Activated CD8-positive, alpha-beta T cell treated with anti-CD3 and anti-CD28 coated beads, Interleukin-2, amount 10 ng/mL, durations not matched to agents 7 days and 5 days (primary cell): ENCODE measurements at places on chromosomes 4 and X. TPM values are rescaled to one million over a fixed set of nuclear protein-coding genes. Genes with fewer than 3 reads are reported as not detected.

The NPY2R gene
- not detected for total RNA-seq

The CLGN gene
- 0.13 TPM for total RNA-seq

GRCh38 chr4:170652571-170652970, 562.8 kb upstream of the AADAT start:
- DNase-seq, result no peak
- no peak overlapping the region for H3K4me3 ChIP-seq
- no peaks in the 10 kb centered on the region for H3K4me1 ChIP-seq
- H3K36me3 ChIP-seq, result no peaks in the 10 kb centered on the region
- H3K27ac ChIP-seq, result no peak overlapping the region

The TREX2 gene
- 3.8 TPM for total RNA-seq

GRCh38 chrX:71227370-71228062, 4.5 kb downstream of the GJB1 start:
- H3K4me3 ChIP-seq, result no peak overlapping the region
- no peak overlapping the region for H3K27ac ChIP-seq
- no peaks in the 10 kb centered on the region for H3K4me1 ChIP-seq
- H3K27me3 ChIP-seq, result no peaks in the 10 kb centered on the region

DNA sequence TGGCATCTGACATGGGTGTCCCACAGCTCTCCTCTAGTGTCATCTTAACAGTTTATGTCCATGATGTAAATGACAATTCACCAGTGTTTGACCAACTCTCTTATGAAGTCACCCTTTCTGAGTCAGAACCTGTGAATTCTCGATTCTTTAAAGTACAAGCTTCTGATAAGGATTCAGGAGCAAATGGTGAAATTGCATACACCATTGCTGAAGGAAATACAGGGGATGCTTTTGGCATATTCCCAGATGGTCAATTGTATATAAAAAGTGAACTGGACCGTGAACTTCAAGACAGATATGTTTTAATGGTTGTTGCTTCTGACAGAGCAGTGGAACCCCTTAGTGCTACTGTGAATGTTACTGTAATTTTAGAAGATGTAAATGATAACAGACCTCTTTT, 4.6 kb downstream of the FAT4 start:
- no peak overlapping the region for H3K27ac ChIP-seq
- H3K4me3 ChIP-seq, result no peak overlapping the region
- H3K4me1 ChIP-seq, result peaks cover 22% of the 10 kb centered on the region
- H3K27me3 ChIP-seq, result peaks cover 35% of the 10 kb centered on the region

GRCh38 chr4:177574446-177574845, 132.2 kb upstream of the AGA start:
- no peak overlapping the region for H3K27ac ChIP-seq
- no peak overlapping the region for H3K4me3 ChIP-seq
- DNase-seq, result no peak
- H3K4me1 ChIP-seq, result no peaks in the 10 kb centered on the region
- H3K27me3 ChIP-seq, result no peaks in the 10 kb centered on the region

GRCh38 chr4:924107-925096, 7.7 kb downstream of the GAK start:
- peaks cover 58% of the 10 kb centered on the region for H3K4me1 ChIP-seq
- DNase-seq, result no peak
- H3K4me3 ChIP-seq, result no peak overlapping the region
- H3K27ac ChIP-seq, result peak overlapping the region; percentile 51
- H3K27me3 ChIP-seq, result no peaks in the 10 kb centered on the region
- H3K36me3 ChIP-seq, result peaks cover 43% of the 10 kb centered on the region

- H3K27me3 ChIP-seq, result no peaks in the 10 kb centered on the region
- peak overlapping the region; percentile 86 for H3K4me3 ChIP-seq
- H3K27ac ChIP-seq, result peak overlapping the region; percentile 32
- DNase-seq, result no peak
Measured at GRCh38 chr4:26858947-26859401, 1.7 kb upstream of the STIM2 start.

DNA sequence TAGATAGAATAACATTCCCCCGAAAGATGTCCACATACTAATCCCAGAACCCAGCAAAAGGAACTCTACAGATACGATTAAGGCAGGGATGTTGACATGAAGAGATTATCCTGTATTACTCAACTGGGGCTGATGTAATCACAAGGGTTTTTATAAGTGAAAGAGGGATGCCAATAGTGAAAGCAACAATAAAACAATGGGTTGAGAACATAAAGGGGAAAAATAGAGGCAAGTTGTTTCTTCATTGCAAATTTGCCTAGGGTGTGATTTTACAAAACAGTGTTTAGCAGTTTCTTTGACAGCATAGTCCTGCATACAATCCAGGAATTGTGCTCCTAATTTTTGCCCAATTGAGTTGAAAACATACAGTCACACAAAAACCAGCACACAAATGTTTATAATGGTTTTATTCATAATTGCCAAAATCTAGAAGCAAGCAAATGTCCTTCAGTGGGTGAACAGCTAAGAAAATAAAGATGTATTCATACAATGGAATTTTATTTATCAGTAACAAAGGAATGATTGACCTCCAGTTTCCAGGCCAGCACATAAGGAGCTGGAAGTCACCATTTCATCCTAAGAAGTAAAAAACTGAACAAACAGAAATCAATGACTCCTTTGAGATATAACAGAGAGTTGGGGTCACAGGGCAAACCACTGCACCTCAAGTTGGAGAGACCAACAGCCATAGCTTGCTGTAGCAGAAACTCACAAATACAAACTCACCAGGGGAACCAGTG, 107.2 kb downstream of the CENPC start:
- H3K4me1 ChIP-seq, result no peaks in the 10 kb centered on the region
- H3K36me3 ChIP-seq, result peaks cover 19% of the 10 kb centered on the region
- no peaks in the 10 kb centered on the region for H3K27me3 ChIP-seq
- H3K4me3 ChIP-seq, result no peak overlapping the region
- no peak overlapping the region for H3K27ac ChIP-seq

DNA sequence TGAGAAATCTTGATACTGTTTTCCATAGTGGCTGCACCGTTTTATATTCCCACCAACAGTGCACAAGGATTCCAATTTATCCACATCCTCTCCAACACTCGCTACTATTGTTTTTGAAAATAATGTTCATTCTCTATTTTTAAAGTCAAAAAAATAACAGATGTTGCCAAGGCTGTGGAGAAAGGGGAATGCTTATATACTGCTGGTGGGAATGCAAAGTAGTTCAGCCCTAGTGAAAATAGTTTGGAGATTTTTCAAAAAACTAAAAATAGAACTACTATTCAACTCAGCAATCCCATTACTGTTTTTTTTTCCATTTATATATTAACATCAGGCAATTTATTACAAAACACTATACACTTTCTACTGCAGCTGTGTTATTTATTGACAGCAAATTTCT, 208.7 kb downstream of the CBLL2 start:
- H3K36me3 ChIP-seq, result no peaks in the 10 kb centered on the region
- H3K4me3 ChIP-seq, result no peak overlapping the region
- no peaks in the 10 kb centered on the region for H3K4me1 ChIP-seq
- no peaks in the 10 kb centered on the region for H3K27me3 ChIP-seq
- H3K27ac ChIP-seq, result no peak overlapping the region
- DNase-seq, result no peak

The DUSP21 gene
- not detected for total RNA-seq

The EGF gene
- total RNA-seq, result not detected

GRCh38 chrX:137651647-137652046, 85.7 kb downstream of the ZIC3 start:
- H3K4me1 ChIP-seq, result no peaks in the 10 kb centered on the region
- no peak overlapping the region for H3K4me3 ChIP-seq
- no peak overlapping the region for H3K27ac ChIP-seq
- H3K36me3 ChIP-seq, result no peaks in the 10 kb centered on the region
- H3K27me3 ChIP-seq, result no peaks in the 10 kb centered on the region

- H3K4me3 ChIP-seq, result no peak overlapping the region
- no peaks in the 10 kb centered on the region for H3K36me3 ChIP-seq
- H3K27me3 ChIP-seq, result no peaks in the 10 kb centered on the region
- no peak overlapping the region for H3K27ac ChIP-seq
- no peaks in the 10 kb centered on the region for H3K4me1 ChIP-seq
- no peak for DNase-seq
Measured at GRCh38 chr4:182861346-182861745, 55.8 kb downstream of the DCTD start.

The FGD1 gene
- total RNA-seq, result not detected

DNA sequence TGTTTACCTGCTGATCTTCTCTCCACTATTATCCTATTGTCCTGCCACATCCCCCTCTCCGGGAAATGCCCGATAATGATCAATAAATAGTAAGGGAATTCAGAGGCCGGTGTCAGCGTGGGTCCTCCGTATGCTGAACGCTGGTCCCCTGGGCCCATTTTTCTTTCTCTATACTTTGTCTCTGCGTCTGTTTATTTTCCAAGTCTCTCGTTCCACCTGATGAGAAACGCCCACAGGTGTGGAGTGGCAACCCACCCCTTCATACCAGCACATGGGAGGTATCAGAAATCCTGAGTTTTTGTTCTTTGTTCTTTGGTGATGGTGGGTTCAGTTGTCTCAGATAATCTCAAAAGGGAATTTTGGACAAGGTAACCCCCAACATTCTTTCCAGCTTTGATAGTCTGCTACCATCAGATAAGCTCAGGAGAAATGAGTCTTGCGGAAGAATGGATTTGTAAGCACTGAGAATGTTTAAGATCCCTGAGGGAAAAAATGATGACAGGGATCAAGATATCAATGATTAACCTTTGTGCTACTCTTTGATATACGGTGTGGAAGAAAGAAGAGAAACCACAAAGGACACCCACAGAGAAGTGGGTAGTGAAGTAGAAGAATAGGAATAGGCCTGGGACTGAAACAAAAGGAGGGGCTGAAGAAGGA, 117.9 kb downstream of the CEP44 start:
- peaks cover 6% of the 10 kb centered on the region for H3K27me3 ChIP-seq
- no peak overlapping the region for H3K4me3 ChIP-seq
- no peaks in the 10 kb centered on the region for H3K36me3 ChIP-seq
- H3K4me1 ChIP-seq, result no peaks in the 10 kb centered on the region

The SSX3 gene
- not detected for total RNA-seq

The SUPT20HL2 gene
- not detected for total RNA-seq

DNA sequence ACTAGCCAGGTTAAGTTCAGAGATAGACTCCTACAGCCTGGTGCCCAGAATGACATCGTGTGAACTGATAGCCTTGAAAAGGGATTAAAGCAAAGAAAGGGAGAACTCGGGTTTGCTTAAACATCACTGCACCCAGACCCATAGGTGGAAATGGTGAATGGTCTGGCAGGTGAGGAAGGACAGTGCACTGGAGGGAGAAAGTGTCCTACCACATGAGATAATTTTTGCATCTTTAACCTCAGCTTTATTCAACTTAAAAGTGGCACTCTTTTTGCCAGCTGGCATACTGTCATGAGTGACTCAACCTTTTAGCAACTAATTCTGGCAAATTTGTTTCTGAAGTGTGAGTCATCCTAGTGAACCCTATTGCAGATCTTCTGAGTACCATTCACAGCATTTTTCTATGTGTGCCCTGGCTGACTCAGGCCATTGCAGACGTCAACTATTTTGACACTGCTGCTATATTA, 53.0 kb upstream of the DAPP1 start:
- no peak overlapping the region for H3K4me3 ChIP-seq
- H3K4me1 ChIP-seq, result no peaks in the 10 kb centered on the region
- no peak overlapping the region for H3K27ac ChIP-seq
- H3K36me3 ChIP-seq, result no peaks in the 10 kb centered on the region
- H3K27me3 ChIP-seq, result peaks cover 4% of the 10 kb centered on the region

GRCh38 chr4:95255396-95256107, 293.2 kb downstream of the UNC5C start:
- no peaks in the 10 kb centered on the region for H3K4me1 ChIP-seq
- H3K27ac ChIP-seq, result no peak overlapping the region
- no peaks in the 10 kb centered on the region for H3K27me3 ChIP-seq
- DNase-seq, result no peak
- no peak overlapping the region for H3K4me3 ChIP-seq
- no peaks in the 10 kb centered on the region for H3K36me3 ChIP-seq

The PCDH10 gene
- not detected for total RNA-seq

GRCh38 chr4:17097362-17097761, 198.9 kb upstream of the LDB2 start:
- H3K36me3 ChIP-seq, result no peaks in the 10 kb centered on the region
- H3K4me1 ChIP-seq, result peaks cover 11% of the 10 kb centered on the region
- H3K27ac ChIP-seq, result no peak overlapping the region

DNA sequence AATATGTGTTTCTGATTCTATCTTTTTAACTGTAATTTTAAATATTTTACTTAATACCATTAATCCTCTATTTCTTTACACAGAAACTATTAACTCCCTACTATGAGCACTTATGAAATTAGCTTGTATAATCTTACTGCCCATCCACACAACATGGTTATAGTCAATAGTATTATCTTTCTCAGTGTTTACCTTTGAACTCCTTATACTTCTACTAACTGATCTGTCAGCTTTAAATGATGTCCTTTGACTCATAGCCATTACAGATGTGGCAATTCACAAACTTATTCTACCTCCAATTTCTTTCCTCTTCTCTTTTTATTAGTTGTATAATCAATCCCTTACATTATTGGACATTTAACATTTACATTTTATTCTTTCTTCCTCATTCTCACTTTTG, 5.5 kb downstream of the SEC31A start:
- no peaks in the 10 kb centered on the region for H3K27me3 ChIP-seq
- peaks cover 25% of the 10 kb centered on the region for H3K4me1 ChIP-seq
- H3K4me3 ChIP-seq, result no peak overlapping the region
- no peak for DNase-seq

GRCh38 chrX:70262952-70263567, 3.1 kb upstream of the P2RY4 start:
- H3K4me3 ChIP-seq, result no peak overlapping the region
- DNase-seq, result peak; percentile 50

GRCh38 chrX:155169881-155170280, 46.4 kb upstream of the VBP1 start:
- no peaks in the 10 kb centered on the region for H3K27me3 ChIP-seq
- no peaks in the 10 kb centered on the region for H3K4me1 ChIP-seq
- DNase-seq, result no peak
- H3K36me3 ChIP-seq, result no peaks in the 10 kb centered on the region
- H3K27ac ChIP-seq, result no peak overlapping the region
- H3K4me3 ChIP-seq, result no peak overlapping the region

GRCh38 chrX:124406294-124407014, 60.1 kb downstream of the SH2D1A start:
- H3K27ac ChIP-seq, result no peak overlapping the region
- H3K4me3 ChIP-seq, result no peak overlapping the region
- H3K4me1 ChIP-seq, result peaks cover 5% of the 10 kb centered on the region
- peak; percentile 67 for DNase-seq

The FGF5 gene
- total RNA-seq, result not detected

The ADH1A gene
- total RNA-seq, result not detected

DNA sequence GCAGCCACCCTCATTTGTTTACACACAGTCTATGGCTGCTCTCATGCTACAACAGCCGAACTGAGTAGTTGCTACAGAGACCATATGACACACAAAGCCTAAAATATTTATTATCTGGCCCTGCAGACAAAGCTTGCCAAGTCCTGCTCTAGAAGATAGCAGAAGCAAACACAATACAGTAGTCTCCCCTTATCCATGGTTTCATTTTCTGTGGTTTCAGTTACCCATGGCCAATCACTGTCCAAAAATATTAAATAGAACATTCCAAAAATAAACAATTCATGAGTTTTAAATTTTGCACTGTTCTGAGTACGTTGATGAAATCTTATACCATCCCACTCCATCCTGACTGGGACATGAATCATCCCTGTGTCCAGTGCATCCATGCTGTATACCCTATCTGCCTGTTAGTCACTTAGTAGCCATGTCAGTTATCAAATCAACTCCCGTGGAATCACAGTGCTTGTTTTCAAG, 40.2 kb upstream of the ZNF81 start:
- DNase-seq, result no peak
- H3K27me3 ChIP-seq, result no peaks in the 10 kb centered on the region
- no peak overlapping the region for H3K27ac ChIP-seq

GRCh38 chrX:41289095-41289494, 44.9 kb upstream of the DDX3X start:
- DNase-seq, result no peak
- no peaks in the 10 kb centered on the region for H3K4me1 ChIP-seq
